ENCODE measurements at places on chromosomes 6 and 20.

DNA sequence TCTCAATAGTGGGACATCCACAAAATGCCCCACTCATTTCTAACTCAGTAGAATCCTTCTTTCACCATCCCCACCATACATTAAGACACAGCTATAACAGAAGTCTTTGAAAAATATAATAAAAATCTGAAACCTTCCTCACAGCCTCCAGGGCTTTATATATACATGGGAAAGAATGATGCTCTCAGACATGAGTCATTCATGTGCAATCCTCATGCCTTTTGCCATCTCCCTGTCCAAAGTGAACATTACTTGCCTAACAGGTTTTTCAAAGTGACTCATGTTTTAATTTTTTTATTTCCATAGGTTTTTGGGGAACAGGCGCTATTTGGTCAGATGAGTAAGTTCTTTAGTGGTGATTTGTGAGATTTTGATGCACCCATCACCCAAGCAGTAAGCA is 162.7 kb downstream of the RALGAPA2 start:
- no peak for DNase-seq

- DNase-seq, result no peak
Measured at GRCh38 chr6:12138381-12138780, 126.3 kb downstream of the HIVEP1 start.

- peak; percentile 68 for DNase-seq
Measured at GRCh38 chr6:33410711-33411631, at the start of gene PHF1. TSS of gene PHF1 (plus strand) at chr6:33411014. CDS start at chr6:33412264, 1,250 bp downstream.

DNA sequence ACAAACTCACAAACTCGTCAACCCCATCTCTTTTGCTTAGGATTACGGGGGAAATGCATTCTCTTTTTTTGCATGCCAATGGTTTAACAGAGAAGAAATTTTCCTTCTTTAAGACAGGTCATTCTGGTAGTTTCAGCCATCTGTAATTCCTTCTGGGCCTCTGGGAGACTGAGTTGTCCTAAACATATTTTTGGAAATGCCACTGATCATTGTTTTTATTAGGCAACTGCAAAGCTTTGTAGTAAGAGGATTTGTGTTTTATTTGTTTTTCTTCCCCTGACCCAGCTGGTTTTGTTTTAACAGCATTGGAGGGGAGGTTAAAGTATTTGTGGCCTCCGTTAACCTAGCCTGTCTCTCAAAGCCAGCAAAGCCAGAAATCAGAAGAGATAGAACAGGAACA is 73.1 kb upstream of the ISM1 start:
- no peak for DNase-seq

- no peak for DNase-seq
Measured at GRCh38 chr6:153488267-153488666, 357.2 kb upstream of the RGS17 start.

DNA sequence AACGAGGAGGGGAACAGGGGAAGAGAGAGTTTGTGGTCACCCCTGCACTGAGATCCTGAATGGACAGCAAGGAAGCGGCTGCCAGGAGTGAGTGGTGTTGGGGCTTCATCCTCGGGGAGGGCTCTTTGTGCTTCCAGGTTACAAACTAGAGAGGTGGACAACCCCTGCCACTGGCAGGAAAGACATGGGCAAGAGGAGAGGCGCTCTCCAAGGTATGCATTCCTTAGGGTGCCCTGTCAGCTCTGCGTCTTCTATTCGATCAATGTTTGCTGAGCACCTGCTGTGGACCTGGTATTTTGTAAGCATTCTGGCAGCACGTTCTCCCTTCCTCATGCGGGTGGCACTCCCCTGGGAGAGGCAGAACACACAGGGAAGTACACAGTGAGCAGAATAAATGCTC is 93.6 kb downstream of the CDH4 start:
- DNase-seq, result no peak

- no peak for DNase-seq
Measured at GRCh38 chr20:47502271-47503239, 868 bp downstream of the NCOA3 start.
